ENCODE measurements at places on chromosomes 2 and 18.

DNA sequence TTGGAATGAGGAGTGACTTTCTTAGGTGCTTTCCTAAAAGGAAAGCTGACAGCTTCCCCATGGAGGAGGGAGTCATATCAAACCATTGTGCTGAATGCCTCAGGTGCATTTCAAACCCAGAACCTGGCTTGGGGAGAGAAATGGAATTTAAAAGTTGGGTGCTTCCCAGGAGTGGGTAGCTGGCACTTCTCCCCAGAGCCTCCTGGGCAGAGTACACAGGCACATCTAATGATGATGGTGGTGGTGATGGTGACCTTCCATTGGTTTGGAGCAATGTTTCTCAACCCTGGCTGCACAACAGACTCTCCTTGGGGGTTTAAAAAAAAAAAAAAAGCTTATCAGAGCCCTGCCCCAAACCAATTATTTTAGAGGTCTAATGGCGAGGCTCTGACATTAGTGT, 8.3 kb downstream of the FOSL2 start:
- DNase-seq, result no peak

DNA sequence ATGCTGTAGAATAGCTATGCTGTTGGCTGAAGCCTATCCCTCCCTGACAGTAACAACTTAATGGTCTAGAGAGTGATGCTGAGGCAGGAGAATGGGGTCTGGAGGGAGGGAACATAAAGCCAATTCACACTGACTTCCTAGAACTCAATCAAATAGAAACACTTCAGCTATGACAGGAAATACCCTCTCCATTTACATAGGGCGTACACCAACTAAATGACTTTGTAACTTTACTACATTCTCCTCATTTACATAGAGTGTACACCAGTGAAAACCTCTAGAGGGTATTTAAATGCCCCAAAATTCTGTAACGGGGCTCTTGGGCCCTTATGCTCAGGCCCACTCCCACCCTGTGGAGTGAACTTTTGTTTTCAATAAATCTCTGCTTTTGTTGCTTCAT, 41.5 kb downstream of the YPEL5 start:
- DNase-seq, result no peak

GRCh38 chr2:89818873-89819272, 1127.4 kb downstream of the RPIA start:
- DNase-seq, result no peak

DNA sequence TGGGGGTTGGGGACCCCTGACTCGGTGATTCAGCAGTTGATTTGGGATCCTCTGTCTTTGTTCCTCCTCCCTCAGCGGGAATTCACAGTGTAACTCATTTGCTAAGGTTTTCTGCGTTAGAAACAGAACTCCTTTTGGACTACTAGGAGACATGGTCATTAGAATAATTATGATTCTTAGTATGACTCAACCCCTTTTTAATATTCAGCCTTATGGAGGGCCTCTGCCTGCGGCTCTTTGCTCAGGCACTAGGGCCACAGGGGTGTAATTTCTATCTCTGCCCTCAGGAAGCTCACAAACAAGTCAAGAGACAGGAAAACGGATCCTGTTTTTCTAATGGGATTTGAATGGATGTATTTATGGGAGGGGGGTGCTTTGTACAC, 117.4 kb downstream of the SPTBN1 start:
- DNase-seq, result no peak

- DNase-seq, result no peak
These were observed 10.1 kb upstream of the RIOK3 start for GRCh38 chr18:23442958-23443357.

DNA sequence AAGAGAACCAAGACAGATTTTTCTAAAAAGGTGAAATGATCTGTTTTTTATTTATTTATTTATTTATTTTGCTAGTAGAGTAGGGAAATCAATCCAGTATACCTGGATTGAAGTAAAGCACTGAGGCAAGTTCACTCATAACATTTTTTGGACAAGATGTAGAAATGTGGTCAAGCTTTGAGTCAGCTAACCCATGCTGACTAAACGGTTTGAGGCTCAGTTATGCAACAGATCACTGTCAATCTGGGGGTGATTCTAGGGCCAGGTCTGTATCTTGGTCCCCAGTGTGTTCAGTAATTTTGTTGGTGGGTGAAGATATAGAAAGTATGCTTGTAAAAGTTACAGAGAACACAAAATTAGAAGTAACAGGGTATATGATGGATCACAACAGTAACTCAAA, 60.2 kb downstream of the RMDN2 start:
- DNase-seq, result no peak

GRCh38 chr18:10062302-10063300, 148.8 kb downstream of the VAPA start:
- DNase-seq, result no peak

- no peak for DNase-seq
These were observed 40.4 kb downstream of the NAT8 start for GRCh38 chr2:73601780-73602179.

DNA sequence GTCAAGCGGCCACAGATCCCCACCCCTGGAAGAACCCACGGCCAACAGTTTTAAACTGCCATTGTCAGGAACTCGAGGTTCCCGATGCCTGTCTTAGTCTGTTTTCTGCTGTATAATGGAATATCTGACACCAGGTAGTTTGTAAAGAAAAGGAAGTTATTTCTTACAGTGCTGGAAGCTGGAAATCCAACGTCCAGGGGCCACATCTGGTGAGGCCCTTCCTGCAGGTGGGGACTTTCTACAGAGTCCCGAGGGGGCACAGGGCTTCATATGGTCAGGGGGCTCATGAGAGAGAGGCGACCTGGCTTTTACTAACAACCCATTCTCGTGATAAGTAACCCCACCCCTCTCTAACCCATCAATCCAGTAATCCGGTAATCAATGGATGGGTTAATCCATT, 501.6 kb upstream of the MYT1L start:
- DNase-seq, result no peak

DNA sequence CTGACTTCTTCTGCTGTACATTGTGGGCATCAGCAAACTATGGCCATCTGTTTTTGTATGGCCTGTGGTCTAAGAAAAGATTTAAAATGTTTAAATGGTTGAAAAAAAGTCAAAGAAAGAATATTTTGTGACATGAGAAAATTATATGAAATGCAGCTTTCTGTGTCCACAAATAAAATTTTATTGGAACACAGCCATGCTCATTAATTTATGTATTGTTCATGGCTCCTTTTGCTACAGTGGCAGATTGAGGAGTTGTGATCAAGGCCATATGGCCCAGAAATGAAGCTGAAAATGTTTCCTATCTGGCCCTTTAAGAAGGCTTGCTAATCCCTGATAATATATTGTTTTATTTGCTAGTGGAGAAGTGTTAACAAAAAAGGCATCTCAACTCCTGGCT, 162.0 kb downstream of the SLC4A3 start:
- no peak for DNase-seq

DNA sequence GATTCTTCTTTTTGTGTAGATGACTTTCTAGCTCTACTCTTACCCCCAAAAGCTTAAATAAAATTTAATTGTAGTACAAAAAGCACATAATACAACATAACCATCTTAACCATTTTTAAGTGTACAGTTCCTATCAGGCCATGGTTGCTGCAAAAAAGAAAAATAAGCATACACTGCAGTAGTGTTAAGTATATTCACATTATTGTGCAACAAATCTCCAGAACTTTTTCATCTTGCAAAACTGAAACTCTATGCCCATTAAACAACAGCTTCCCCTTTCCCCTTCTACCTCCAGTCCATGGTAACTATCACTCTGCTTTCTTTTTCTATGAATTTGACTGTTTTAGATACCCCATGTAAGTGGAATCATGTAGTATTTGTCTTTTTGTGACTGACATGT, 18.1 kb downstream of the PPM1B start:
- no peak for DNase-seq

DNA sequence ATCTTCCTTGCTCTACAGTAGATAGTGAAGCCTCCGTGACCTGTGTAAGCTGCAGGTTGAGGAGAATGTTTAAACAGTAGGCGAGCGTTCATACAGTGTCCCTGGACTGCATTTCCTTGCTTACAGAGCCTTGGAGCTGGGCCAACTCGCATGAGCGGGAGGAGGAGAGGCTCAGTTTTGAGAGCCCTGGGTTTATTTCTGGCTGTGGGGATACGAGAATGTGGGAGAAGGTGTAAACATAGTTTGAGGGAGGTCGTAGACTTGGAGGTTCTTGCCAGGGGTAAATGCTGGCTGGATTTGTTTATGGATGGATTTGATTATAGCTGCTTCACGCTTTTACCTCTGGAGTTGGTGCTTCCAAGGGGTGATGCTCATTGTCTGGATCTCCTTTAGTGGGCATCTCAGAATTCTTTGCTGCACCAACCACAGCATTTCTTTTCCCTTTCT, 20.8 kb downstream of the CRIM1 start:
- no peak for DNase-seq

- no peak for DNase-seq
These were observed 351.5 kb downstream of the TXNL1 start for GRCh38 chr18:56286775-56287325.

GRCh38 chr2:123692121-123692520, 333.0 kb upstream of the CNTNAP5 start:
- DNase-seq, result no peak

DNA sequence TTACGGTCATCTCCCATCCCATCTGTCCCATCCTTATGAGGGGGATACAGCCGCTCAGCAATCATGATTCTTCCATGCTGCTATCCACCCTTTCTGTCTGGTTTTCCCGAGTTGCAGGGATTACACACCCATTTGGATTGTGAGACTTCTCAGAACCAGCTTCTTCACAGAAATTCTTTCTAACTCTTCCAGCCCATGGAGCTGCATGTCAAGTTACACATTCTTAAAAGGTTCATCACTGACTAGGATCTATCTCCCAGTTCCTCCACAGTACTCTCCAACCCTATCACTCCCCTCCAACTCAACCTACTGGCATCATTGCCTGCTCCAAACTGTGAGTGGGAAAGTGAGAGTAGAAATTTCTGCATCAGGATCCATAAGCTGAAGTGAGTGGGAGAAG, 558.2 kb upstream of the TNP1 start:
- DNase-seq, result no peak

DNA sequence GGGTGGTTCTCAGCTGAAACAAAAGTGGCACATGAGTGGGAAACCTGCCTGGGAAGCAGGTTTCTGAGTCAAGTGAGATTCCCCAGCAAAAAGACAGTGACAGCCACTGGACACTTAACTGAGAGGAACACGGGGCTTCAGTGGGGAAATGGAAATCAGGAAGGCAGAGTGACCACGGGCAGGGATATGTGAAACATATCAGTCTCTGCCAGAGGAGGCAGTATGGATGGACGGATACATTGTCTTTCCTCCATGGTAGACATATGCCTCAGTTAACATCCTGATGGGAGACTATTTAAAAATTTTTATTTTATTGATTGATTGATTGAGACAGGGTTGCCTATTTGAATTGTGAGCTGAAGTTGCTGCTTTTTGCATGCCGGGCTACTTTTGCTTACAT, 292.1 kb downstream of the NBAS start:
- no peak for DNase-seq

- DNase-seq, result no peak
These were observed 4.7 kb upstream of the CAPN10 start for GRCh38 chr2:240581811-240582210.

- no peak for DNase-seq
These were observed 207.4 kb downstream of the NCKAP5 start for GRCh38 chr2:133360882-133361281.

DNA sequence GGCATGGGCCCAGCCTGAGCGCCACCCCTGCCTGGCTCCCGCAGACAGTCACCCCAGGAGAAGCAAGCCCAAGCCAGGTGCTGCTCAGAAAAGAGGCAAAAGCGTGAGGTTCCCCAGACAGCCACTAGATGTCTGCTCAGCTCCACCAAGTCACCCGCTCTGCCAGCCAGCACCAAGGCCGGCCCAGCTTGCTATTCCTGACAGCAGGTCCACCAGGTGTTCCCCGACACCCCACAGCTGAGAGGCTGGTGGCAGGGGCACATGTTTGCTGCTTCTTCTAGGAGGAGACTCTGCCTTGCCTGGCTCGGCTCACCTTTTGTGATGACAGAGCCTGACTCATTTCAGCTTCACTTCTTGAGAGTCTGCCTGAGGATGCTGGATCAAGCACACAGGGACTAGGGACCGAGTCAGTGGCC, 206.7 kb downstream of the MGAT5 start:
- DNase-seq, result no peak

DNA sequence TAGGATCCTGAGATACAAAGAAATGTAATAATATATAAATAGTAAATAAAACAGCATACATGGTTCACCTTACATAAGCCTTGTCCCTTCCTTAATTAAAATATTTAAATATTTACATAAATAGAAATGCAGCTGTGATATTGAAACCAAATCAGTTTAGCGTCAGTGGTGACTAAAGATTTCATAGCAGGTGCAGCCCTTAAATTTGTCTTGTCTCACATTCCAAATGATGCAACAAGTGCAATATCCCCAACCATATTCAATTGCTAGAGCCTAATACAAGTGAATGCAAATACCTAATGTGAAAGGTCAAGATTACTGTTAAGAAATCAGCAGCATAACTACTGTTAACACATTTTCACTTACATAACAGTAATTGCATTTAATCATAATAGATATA, 539.5 kb downstream of the NYAP2 start:
- DNase-seq, result no peak

GRCh38 chr18:58862851-58863538, 1.7 kb upstream of the ZNF532 start:
- no peak for DNase-seq

DNA sequence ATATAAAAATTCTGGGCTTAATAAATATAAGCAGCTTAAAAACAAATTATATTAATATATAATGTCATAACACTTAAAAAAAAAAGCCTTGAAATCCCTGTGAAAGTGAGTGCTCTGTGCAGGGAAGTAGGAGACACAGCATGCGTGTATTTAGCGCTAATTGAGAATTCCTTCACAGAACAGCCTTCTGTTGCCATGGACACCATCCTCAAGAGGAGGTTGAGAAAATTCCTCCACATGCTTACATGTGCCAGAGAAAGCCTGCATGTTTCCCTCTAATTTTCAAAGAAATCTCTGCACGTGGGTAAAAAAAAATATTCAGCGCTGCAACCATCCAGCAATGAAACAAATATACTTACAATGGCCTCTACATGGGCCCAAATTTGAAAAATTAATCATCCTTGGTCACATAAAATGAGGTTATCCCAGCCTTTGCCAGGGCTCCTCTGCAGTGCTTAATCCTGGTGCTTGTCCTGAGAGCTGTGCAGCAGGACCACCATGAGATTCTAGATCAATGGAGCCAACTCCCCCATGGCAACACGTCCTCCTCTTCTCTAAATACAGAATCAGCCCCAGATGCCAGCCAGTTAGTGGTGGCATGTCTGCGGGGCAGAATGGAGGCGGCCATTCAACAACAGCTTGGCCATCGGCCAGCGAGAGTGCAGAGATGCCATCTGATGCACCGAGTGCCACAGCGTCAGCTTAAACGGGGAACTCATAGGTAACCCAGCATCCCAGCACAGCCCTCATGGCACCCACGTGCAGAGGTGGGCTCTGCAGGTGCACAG, 228.0 kb downstream of the MYT1L start:
- DNase-seq, result no peak

GRCh38 chr2:149375801-149376361, 45.5 kb downstream of the LYPD6 start:
- DNase-seq, result no peak

Measured in T-helper 9 cell (primary cell).